ENCODE measurements at places on chromosomes 12 and 14. TPM values are rescaled to one million over a fixed set of nuclear protein-coding genes. Genes with fewer than 3 reads are reported as not detected.

DNA sequence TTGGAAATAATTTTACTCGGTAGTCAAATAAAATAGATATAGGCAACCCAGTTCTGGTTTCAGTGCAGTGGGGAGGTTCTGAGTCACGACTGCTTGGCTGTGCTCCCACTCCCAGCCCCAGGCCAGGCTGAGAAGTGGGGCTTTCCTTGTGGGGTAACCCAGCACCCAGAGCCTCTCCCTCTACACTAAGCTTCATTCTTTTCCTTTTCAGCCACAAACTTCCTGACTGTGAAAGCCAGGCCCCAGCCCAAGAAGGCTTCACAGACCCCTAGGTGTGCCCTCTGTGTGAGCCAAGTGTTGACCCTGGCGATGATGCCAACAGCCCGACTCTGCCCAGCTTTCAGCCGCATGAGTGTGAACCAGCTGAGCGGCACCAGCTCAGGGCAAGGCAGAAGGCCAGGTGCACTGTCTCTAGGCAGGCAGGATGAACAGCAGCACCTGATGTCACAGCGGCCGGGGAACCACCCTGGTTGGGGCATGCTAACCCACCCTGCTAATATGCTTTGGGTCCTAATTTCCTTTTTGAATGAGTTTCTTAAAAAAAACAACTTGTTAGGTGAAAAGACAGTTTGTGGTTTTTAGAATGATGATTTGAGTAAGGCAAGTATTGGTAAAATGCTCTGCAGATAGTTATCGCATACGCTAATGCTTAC lies 42.2 kb upstream of the ATP23 start:
- H3K4me3 ChIP-seq = no peak overlapping the region
- no peaks in the 10 kb centered on the region for H3K27me3 ChIP-seq
- peak overlapping the region; percentile 36 for H3K27ac ChIP-seq
- H3K36me3 ChIP-seq = no peaks in the 10 kb centered on the region
- H3K4me1 ChIP-seq = peaks cover 44% of the 10 kb centered on the region

DNA sequence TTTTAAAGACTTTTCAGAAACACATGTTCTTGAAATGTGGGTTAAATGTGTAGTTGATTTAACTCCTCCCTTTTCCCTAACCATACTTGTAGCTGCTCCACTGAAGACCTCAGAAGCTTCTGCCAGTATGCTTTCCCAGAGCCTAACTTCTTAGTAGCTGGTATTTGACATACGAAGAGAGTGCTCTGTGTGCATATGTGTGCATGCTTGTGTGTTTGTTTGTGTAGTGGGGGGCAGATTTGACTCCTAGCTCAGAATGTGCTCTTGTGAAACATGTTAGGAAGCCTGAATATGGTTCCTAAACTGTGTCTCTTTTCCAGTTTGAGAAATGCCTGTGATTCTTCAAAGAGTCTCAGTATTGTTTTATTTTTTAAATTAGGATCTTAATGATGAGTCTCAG lies 420.4 kb downstream of the PCNX1 start:
- H3K27ac ChIP-seq = no peak overlapping the region
- H3K4me3 ChIP-seq = no peak overlapping the region
- H3K27me3 ChIP-seq = no peaks in the 10 kb centered on the region
- H3K36me3 ChIP-seq = no peaks in the 10 kb centered on the region

DACT1 gene
- polyA plus RNA-seq = 1.7 TPM

DNA sequence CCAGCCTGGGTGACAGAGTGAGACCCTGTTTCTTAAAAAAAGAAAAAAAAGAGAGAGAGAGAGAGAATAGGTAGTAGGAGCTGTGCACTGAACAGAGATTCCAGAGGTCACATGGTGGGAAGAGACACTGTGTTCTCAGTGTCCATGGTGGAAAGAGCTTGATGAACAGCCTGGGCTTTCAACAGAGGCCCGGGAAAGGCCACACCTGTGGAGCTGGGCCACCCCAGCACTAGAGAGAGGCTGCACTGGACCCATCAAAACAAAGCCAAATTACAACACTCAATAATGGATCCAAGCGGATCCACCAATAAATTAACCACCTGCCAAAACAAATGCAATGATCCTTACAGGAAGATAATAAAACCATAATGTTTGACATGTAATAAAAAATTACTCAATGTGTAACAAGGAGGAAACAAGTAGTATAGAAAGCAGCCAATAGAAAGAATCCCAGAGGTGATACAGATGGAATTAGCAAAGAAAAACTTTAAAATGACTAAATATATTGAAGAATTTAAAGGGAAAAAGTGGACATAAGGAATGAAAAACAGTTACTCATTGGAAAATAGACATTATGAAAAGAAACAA lies 44.8 kb upstream of the BCL2L14 start:
- no peaks in the 10 kb centered on the region for H3K27me3 ChIP-seq
- H3K4me3 ChIP-seq = no peak overlapping the region
- H3K27ac ChIP-seq = no peak overlapping the region
- no peaks in the 10 kb centered on the region for H3K4me1 ChIP-seq
- DNase-seq = no peak
- no peaks in the 10 kb centered on the region for H3K36me3 ChIP-seq

- H3K36me3 ChIP-seq = no peaks in the 10 kb centered on the region
- no peak overlapping the region for H3K4me3 ChIP-seq
- no peak overlapping the region for H3K27ac ChIP-seq
- no peak for DNase-seq
- H3K4me1 ChIP-seq = no peaks in the 10 kb centered on the region
Observed at GRCh38 chr14:22002860-22003284, 329.3 kb upstream of the OR4E1 start.

DNA sequence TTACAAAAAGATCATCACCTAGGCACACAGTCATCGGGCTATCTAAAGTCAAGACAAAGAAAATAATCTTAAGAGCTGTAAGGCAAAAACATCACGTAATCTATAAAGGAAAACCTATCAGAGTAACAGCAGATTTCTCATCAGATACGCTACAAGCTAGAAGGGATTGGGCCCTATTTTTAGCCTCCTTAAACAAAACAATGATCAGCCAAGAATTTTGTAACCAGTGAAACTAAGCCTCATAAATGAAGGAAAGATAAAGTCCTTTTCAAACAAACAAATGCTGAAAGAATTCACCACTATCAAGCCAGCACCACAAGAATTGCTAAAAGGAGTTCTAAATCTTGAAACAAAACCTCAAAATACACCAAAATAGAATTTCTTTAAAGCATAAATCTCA lies 191.6 kb upstream of the BMP4 start:
- no peaks in the 10 kb centered on the region for H3K27me3 ChIP-seq
- no peak overlapping the region for H3K4me3 ChIP-seq
- H3K36me3 ChIP-seq = no peaks in the 10 kb centered on the region
- H3K27ac ChIP-seq = no peak overlapping the region
- H3K4me1 ChIP-seq = no peaks in the 10 kb centered on the region
- DNase-seq = no peak

- no peak overlapping the region for H3K4me3 ChIP-seq
- no peak for DNase-seq
- no peaks in the 10 kb centered on the region for H3K36me3 ChIP-seq
- H3K27me3 ChIP-seq = no peaks in the 10 kb centered on the region
- no peaks in the 10 kb centered on the region for H3K4me1 ChIP-seq
Observed at GRCh38 chr12:119687406-119687805, 19.5 kb downstream of the PRKAB1 start.

DNA sequence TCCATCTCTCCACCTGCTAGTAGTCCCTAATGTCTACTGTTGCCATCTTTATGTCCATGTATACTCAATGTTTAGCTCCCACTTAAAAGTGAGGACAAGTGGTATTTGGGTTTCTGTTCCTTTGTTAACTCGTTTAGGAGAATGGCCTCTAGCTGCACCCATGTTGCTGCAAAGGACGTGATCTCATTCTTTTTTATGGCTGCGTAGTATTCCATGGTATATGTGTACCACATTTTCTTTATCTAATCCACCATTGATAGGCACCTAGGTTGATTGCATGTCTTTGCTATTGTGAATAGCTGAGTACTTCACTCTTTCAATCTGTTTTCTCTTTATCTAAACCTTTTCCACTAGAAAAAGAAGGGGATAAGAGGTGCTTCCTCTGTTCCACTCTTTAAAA lies 130.0 kb downstream of the TMEM117 start:
- H3K4me3 ChIP-seq = no peak overlapping the region
- H3K27ac ChIP-seq = no peak overlapping the region
- DNase-seq = no peak
- H3K4me1 ChIP-seq = no peaks in the 10 kb centered on the region

- H3K27me3 ChIP-seq = no peaks in the 10 kb centered on the region
- peak; percentile 98 for DNase-seq
- peaks cover 38% of the 10 kb centered on the region for H3K4me1 ChIP-seq
- peak within 1 kb of the TSS; percentile 71 for H3K4me3 ChIP-seq
- peak within 1 kb of the TSS; percentile 69 for H3K27ac ChIP-seq
- H3K36me3 ChIP-seq = peaks cover 61% of the 10 kb centered on the region
Observed at GRCh38 chr12:55817345-55818139, at the start of the genes ORMDL2 and SARNP. Gene ORMDL2, plus strand, starts transcription at chr12:55818041. Its CDS starts 959 bp downstream, at chr12:55819000. Gene SARNP, minus strand, starts transcription at chr12:55817724. Its CDS starts 23 bp downstream, at chr12:55817701.

DNA sequence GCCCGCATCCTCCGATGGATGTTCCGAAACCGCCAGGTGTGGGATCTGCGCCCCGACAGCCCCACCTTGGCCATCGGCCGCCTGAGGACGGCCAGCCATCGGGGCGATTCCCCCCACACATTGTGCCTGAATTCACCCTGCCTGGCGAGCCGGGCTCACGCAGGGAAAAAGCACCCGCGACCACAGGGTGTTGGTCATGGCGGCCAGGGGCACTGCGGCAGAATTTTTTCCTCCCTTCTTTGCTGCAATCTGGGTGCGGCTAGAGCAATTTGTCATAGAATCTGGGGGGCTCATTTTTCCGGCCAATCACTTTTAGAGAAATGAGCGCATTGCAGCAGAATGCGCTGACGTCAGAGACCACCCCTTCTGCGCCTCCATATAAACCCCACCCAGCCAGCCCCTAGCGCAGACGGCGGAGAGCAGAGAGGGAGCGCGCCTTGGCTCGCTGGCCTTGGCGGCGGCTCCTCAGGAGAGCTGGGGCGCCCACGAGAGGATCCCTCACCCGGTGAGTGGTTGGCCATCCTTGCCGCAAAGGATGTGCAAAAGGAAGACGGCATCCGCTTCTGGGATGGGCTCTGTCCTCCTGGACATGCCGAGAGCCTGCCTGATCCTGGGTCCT lies at the start of gene MEG3:
Gene MEG3 (plus strand): TSS at position 406 of the 619 bp plus-strand sequence.
- H3K27ac ChIP-seq = peak within 1 kb of the TSS; percentile 57
- H3K4me3 ChIP-seq = peak within 1 kb of the TSS; percentile 10
- no peaks in the 10 kb centered on the region for H3K4me1 ChIP-seq

DNA sequence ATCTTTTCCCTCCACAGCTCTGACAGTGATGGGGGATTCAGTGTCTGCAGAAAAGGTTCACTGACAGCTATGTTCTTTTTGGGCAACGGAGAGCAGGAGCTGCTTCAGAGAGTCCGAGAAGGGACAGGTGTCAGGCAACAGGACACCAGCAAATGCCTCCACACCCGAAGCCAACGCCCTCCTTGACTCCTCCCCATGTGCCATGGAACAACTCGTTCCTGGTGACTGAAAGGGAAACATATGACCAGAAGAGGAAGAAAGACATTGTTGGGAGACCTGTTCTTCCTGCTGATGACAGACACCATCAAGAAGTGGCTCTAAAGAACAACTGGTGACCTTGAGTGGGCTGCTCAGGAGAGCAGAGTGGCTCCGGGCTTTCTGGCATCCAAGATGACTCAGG lies 172.3 kb upstream of the NOS1 start:
- H3K36me3 ChIP-seq = no peaks in the 10 kb centered on the region
- H3K27ac ChIP-seq = no peak overlapping the region
- no peak overlapping the region for H3K4me3 ChIP-seq
- no peaks in the 10 kb centered on the region for H3K27me3 ChIP-seq
- no peak for DNase-seq
- no peaks in the 10 kb centered on the region for H3K4me1 ChIP-seq

GRCh38 chr14:58107947-58108552 lies 44.0 kb downstream of the ARMH4 start:
- DNase-seq = no peak
- H3K36me3 ChIP-seq = no peaks in the 10 kb centered on the region
- H3K27ac ChIP-seq = no peak overlapping the region
- no peak overlapping the region for H3K4me3 ChIP-seq
- no peaks in the 10 kb centered on the region for H3K27me3 ChIP-seq
- H3K4me1 ChIP-seq = no peaks in the 10 kb centered on the region

DNA sequence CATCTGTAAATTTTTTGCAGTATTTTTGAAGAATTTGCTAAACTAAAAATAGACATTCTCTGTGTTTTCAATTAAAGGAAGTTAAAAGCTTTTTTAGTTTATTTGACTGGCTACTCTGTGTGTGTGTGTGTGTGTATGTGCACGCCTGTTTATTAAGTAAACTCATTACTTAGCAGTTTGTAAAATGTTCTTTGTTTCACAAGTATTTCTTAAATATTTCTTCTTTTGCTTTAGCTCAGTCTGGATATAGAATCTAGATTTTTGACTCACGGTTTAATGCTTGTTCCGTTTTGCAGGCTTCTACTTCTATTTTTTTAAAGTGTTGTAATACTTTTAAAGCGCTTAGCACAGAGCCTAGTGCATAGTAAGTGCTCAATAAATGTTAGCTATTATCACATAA lies 46.5 kb upstream of the KCNMB4 start:
- DNase-seq = no peak
- H3K36me3 ChIP-seq = peaks cover 11% of the 10 kb centered on the region
- no peak overlapping the region for H3K27ac ChIP-seq
- peaks cover 8% of the 10 kb centered on the region for H3K4me1 ChIP-seq

NYNRIN gene
- polyA plus RNA-seq = 6.7 TPM

DNA sequence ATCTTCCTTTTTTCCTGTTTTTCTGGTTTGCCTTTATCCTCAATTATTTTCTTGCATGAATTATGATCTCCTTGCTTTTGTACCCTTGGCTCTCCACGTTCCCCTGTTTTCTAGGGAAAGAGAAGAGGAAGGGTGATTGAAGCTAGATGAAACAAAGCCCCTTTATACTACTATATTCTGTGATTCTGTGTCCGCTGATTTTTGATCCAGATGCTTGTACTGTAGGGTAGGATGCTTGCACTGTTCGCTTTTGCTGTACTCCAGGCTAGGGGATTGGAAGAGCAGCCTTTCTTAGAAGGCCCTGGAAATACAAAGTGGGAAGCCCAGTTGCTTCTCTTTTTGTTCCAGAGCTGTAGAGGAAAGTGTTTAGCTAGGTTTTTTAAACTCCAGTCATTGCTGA lies 35.1 kb upstream of the KLHDC2 start:
- H3K27me3 ChIP-seq = no peaks in the 10 kb centered on the region
- DNase-seq = no peak
- H3K36me3 ChIP-seq = peaks cover 69% of the 10 kb centered on the region
- no peak overlapping the region for H3K27ac ChIP-seq

DNA sequence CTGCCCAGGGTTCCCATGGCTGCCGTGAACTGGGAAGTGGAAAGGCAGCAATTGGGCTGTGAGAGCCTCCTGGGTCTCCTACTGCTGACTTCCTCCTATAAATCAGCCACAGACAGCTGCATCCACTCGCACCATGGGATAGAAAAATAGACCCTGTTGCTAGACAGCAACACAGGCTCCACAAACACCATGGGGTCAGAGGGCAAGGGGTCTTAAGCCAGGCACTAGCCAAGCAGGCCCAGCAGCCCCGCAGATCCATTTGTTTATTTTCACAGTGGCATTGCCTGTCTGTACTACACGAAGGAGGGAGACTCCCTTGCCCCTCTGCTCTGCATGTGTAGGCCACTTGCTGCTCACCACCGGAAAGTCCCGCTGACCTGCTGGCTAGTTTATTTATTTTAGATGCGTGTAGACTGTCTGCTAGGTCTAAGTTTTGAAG lies 139.8 kb downstream of the DACT1 start:
- H3K27ac ChIP-seq = no peak overlapping the region
- no peak for DNase-seq
- H3K4me3 ChIP-seq = no peak overlapping the region
- no peaks in the 10 kb centered on the region for H3K4me1 ChIP-seq

Measured in heart left ventricle (tissue), 16 donors.